ENCODE measurements at places on chromosomes 7 and 10.

DNA sequence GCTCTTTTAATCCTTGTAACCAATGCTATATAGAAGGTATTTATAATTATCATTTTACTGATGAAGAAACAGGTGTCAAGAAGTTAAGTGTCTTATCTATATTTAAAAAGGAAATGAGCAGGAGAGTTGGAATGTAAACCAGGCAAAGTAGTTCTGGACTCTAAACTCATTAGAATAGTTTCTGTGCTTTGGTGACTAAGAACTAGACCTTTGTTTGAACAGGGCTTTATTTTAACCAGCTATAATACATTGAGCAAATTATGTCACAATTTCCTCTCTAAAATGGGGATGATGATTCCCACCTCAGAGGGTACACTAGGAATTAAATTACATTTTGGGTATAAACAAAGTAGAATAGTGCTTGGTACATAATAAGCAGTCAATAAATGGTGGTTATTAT is 236.0 kb downstream of the MAGI2 start:
- no peak for DNase-seq

DNA sequence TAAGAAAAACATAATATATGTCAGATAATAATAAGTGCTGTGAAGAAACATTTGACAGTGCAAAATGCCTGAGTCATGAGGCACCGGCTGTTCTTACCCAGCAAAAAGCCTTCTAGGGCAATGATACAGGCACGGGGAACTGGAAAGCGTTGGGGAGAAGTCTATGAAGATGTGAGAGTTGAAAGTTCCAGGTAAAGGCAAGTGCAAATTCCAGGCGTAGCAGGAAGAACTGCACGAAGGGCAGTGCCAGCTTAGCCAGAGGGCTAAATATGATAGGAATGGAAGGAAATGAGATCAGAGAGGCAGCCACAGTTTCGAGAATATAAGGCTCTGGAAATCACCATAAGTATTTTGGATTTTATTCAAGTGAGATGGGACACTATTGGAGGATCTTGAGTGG is 87.0 kb downstream of the IPMK start:
- DNase-seq: no peak

DNA sequence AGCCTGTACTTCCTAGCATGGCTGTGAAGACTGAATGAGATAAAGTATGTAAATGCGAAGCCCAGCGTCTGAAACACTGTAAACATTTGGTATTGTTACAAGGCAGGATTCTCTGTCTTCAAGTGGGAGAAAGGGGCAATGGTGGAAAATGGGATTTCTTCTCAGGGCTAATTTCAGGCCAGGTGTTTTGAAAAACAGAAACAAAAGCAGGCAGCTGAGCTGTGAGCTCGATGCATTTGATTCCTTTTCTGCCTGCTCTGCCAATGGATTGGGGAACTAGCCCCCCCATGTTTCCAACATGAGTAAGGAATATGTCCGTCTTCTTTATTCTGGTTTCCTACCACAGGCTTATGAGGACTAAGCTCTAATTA is 732.1 kb upstream of the AUTS2 start:
- no peak for DNase-seq

- DNase-seq: no peak
Observed at GRCh38 chr7:137539111-137539715, 195.7 kb upstream of the PTN start.

- no peak for DNase-seq
Observed at GRCh38 chr10:47261121-47261520, 38.9 kb upstream of the GDF10 start.
